AG09309 (cell line): ENCODE measurements at places on chromosomes 2 and 18.
A peak's percentile ranks its signal among the peaks of the same experiment; 100 is the strongest.

DNA sequence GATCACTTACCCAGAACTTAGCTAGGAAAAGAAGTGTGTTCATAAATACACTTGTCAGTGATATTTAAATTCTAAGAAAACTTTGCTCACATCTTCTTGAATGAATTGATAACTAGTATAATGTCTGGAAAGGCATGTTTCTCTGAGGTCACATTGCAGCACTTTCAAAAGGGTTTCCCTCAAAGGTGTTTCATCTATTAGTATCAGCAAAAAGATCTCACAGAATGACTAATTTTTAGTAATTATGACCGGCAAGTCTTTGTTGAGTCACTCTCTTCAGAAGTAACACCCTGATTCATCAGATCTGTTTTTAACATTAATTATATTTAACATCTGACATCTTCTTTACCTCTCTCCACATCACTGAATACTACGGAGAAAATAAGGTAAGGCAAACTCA lies 222.3 kb downstream of the IKZF2 start:
- no peak for DNase-seq

- no peak for DNase-seq
Observed at GRCh38 chr2:168895771-168896170, 5.3 kb upstream of the G6PC2 start.

DNA sequence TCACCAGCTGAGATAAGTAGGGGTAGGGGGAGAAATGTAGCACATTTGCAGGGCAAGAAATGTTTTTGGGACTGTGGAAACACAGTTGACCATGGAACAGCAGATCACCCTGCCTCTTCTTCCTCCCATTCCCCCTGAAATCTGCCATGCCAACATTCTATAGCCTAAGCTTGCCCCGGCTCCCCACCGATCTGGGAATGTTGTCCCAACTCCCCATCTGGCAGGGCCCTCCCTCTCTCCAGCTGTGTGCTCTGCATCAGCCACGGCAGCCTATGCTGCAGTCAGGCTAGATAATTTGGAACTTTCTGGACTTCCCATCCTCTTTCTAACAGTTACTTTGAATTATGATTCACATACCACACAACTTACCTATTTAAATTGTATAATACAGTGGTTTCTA lies 425.1 kb upstream of the RAB6C start:
- DNase-seq = no peak

DNA sequence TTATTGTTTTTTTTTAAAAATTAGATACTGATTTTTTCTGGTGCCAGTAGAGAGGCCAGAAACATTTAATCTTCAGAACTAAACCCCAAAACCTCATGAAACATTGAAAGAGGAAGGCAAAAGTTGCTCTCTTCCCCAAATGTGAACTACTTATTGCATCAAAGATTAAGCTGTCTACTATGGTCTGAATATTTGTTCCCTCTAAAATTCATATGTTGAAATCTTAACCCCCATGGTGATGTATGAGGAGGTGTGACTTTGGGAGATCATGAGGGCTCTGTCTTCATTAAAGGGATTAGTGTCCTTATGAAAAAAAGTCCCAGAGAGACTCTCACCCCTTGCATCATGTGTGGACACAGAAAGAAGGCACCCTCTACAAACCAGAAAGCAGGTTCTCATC lies 28.2 kb upstream of the SLC8A1 start:
- no peak for DNase-seq

DNA sequence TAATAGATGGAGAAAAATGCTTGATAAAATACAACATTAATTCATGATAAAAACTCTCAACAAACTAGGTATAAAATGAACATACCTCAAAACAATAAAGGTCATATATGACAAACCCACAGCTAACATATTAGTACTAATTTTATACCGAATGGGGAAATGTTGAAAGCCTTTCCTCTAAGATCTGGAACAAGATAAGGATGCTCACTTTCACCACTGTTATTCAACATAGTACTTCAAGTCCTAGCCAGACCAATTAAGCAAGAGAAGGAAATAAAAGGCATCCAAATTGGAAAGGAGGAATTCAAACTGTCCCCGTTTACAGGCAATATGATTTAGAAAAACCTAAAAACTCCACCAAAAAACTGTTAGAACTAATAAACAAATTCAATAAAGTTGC lies 61.5 kb upstream of the CTIF start:
- no peak for DNase-seq

DNA sequence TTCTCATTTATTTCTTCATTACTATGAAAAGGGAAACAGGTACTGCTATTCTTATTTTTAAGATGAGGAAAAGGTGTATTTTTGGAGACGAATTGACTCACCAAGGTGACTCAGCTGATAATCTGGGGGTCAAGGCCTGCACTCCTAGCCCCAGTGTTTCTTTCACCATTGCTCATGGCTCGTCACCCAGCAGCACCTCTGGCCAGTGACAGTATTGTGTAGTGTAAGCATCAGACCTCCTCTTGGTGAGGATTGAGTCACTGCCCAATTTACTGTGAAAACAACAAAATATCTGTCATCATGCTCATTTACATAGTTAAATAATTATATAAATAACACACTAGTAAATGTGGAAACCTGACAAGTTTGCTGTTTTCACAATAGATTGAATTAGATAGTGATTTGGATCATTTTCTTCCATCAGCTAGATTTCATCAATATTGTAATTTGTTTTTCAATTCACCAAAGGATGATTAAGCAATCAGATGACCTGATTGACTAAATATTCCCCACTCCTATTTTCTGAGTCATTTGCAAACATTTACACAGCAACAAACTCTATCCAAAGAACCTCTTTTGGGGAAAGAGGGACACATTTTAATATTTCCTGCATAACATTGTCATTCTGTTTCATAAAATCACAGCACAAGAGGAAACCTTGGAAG lies 492.8 kb upstream of the RAB12 start:
- no peak for DNase-seq

- DNase-seq = peak; percentile 3
Observed at GRCh38 chr2:176931588-176932563, 280.7 kb upstream of the HNRNPA3 start.

DNA sequence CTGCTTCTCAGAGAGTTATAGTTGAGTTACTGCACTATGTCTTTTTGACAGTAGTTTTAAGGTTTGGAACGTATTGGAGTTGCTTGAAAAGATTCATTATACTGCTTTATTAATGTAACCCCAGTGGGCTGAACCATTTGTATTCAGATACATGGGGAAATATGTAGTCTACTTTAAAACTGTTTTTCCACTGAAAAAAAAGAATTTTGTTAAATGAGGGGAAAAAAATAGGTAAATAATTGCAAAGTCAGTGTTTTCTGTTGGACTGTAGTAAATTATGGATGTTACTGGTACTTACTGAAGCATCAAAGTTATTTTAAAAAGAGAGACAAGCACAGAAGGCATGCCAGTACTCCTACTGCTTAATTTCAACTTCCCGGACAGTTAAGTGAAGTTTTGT lies 36.4 kb downstream of the ZC3H15 start:
- DNase-seq = no peak

DNA sequence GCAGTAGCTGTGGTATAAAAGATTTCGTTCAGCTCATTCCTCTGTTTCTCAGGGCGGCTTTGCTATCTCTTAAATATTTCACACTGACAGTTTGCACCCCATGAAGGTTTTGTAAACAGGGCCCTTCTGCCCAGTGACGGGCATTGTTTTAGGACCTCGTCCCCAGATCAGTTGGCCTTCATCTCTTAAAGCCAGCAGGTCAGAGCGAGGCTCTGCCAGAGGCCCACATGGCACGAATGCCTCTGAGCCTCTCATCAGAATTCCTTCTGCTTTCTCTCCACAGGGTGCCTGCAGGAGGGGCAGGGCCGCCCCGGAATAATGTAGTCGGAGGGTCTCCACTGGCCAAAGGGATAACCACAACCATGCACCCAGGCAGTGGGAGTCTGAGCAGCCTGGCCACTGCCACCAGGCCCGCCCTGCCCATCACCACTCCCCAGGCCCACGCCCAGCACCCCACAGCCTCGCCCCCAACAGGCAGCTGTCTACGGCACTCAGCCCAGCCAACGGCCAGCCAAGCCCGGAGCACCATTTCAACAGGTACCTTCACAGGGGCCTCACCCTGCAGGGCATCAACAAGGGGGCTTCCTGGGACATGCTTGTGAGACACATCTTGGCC lies 177.0 kb downstream of the SEPTIN10 start:
- DNase-seq = no peak

DNA sequence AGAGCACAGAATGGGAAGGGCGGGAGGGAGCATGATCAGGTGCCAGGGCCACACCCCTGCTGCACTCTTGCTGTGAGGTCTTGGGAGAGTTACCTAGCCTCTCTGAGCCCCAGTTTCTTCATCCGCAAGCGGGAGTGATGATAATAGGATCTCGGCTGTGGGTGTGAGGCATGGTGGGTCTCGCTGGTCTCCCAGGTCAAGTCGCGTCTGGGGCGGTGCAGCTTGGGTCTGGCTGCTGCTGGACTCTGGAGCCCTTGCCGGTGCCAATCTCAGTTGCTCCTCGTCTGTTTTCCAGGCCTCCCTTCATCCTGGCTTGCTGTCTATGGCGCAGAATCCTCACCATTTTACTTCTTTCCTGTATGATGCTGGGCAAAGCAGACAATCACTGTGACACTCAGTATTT lies 130.3 kb upstream of the RAB12 start:
- no peak for DNase-seq

- no peak for DNase-seq
Observed at GRCh38 chr2:234885118-234885517, 66.7 kb upstream of the SH3BP4 start.

DNA sequence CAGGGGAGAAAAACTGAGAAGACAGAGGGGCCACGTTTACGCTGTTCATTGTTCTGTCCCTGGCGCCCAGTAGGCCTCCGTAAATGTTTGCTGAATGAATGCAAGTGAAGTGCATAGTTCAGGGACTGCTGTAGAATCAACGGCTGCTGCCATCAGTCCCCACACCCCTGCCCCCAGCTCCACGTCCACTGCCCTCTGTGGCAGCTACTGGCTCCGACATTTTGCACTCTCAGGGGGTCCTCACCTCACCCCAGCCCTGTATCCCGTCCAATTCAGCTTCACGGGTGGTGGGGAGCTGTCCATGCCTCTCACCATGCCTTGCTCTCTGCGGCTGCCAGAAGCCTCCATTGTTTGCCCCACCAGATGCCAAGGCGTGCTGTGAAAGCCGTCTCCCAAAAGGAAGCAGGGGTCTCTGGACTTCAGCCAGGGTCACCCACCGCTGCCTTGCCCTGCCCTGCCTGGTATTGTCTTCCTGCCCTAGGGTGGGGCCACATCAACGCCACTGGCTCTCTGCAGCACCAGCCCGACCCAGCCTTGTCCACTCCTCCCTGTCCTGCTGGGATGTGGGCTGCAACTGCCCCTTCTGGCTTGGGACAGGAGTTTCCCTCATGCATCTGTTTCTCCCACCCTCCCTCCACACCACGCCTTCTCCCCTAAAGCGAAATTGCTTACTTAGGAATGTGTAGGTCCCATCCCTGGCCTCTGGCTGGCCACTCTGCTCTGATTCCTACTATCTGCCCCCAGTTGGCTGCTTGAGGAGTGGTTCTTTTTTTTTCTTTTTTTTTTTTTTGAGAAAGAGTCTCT lies 86.0 kb downstream of the RHOB start:
- no peak for DNase-seq

DNA sequence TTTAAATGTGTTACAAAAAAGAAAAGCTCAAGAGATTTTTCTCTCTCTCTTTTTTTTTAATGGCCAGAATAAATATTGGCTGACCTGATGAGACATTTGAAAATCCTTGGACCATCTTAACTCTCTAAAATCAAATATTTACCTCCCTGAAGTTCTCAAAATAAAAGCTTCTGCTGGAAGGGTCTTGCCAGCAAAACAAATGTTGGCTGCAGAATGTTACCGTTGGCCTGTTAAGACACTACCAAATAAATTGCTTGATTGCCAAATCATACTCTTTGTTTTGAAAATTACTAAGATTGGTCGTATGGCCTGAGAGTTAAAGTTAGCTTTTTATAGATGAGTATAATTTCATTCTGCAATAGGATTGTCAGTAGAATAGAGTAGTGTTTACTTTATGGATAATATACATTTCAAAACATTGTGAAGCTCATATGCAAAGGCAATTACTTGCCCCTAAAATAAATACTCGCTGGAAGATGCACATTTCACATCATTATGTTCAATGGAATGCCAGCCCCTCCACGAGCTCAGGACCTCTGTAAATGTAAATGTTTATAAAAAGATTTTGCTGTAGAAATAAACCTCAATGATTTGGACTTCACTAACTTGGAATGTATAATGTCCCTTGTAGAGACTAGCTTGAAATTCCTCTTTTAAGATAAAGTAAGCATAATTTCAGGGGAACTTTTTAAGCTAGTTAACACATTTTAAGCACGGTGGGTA lies 193.4 kb downstream of the SOX11 start:
- DNase-seq = no peak

DNA sequence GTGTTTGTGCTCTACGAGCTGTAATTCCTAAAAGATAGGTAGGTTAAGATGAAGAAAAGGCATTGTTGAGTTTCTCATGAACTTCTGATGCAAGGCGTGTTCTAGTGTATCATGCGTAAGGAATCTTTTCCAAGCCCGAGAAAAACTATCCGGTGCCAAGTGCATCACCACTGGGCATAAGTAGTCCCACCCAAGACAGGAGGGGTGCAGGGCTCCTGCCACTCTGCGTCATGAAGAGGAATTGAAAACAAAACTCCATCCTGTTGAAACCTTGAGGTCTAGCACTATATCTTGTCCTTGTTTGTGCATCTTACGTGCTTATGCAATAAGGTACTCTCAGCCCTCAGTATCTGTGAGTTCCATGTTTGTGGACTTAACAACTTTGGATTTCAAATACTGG lies 45.7 kb downstream of the RAB31 start:
- no peak for DNase-seq

DNA sequence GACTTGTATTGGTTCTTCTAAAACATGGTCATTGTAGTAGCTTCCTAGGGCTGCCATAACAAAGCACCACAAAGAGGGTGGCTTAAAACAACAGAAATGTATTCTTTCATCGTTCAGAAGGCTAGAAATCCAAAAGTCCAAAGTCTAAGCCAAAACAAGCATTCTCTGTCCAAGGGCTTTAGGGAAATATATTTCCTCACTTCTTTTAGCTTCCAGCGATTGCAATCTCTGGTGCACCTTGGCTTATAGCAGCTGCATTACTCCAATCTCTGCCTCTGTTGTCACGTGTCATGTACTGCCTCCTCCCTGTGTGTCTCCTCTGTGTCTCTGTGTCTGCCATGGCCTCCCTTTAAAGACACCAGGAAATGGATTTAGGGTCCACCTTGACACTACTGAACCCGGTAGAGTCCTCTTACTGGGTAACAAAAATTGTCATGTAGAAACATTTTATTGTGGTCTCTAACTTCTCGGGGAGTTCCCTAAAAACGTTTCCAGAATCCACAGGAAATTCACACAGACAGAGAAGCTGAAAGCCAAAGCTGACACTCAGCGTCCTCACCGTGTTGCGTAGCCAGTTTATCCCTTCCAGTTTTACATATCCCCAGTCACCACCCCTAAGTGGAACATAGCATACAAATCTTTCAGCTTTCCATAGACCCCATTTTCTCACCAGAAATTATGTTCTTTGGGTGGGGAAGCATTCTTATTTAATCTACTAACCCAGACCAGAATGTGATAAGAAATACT lies 20.7 kb upstream of the TTN start:
- no peak for DNase-seq

GRCh38 chr2:235666213-235666781 lies 172.5 kb downstream of the AGAP1 start:
- peak; percentile 61 for DNase-seq
